Left ventricle myocardium superior (tissue), 1 donor: ENCODE measurements at places on chromosomes 7 and 10. TPM values are rescaled to one million over a fixed set of nuclear protein-coding genes. Genes with fewer than 3 reads are reported as not detected.

- DNase-seq = no peak
Observed at GRCh38 chr10:58311026-58311425, 23.8 kb upstream of the UBE2D1 start.

DNA sequence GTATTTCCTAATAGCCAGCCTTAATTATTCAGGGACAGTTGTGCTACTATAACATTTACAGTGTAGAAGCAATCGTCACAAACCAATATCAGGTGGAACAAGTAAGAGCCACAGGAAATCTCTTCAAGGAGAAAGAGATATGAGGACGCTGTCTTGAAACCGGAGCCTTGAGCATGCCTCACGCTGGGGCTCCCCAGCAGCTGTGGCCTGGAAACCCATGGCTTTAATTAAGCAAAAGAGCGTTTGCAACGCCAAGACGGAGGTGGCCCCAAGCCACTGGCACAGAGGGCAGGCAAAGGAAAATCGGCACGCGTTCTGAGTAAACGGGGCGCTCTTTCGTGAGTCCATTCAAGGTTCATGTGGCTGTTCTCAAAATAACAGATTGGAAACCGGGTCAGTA is 84.4 kb downstream of the C10orf90 start:
- DNase-seq = no peak

DNA sequence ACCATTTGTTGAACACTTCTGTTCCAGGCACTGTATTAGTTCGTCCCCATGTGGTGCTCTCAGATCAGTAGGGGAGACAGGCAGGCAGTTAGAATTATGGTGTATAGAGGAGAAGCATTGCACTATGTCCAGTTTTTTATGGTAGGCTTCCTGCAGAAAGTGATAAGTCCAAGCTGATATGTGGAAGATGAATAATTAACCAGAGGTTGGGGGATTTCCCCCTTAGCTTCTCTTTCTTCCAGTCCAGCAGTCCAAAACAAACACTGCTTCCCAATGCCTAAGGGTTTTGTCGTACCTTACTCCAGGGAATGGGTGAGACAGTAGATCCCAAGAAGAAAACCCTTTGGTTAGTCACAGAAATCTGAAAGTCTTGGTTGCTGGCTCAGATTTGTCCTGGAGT is 19.2 kb downstream of the HIF1AN start:
- no peak for DNase-seq

GRCh38 chr7:115410972-115411686 is 489.2 kb downstream of the MDFIC start:
- DNase-seq = no peak

DNA sequence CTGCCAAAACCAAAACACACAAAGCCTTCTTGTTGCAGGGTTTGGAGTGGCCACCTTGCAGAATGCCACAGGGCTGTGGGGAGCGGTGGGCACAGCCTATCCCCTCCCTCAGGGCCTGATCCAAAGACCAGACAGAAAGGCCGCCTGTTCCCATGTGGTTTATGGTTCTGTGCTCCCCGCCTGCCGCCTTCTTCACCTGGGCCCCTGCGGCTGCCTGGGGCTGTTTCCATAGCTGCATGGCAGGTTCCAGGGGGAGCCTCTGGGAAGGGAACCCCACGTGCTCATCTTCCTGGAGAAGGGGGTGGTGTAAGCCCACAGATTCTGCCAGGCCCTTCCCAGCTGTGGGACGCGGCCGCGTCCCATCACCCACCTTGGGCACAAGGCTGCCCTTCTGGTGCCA is 70.7 kb upstream of the EZH2 start:
- no peak for DNase-seq

- no peak for DNase-seq
Observed at GRCh38 chr7:150742286-150742968, 5.2 kb downstream of the GIMAP5 start.

DNA sequence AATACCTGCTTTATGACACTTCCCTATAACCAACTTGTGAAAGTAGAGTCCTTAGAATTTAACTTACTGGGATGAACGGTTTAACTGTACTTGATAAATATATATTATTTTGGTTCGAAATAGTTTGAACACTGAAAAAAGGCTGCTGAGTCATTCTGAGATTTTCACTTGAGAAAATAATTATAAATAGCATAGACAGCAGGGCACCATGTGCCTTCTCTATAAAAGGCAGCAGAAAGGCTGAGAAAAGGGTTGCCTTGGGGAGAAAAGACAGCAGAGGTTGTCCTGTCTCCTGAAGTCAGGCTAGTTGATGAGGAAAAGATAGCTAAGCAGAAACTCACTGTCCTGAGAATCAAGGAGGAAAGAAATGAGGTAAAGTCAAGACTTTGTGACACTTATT is 92.4 kb downstream of the CTTNBP2 start:
- DNase-seq = no peak

GRCh38 chr7:1174002-1174401 is 14.0 kb upstream of the ZFAND2A start:
- no peak for DNase-seq

DNA sequence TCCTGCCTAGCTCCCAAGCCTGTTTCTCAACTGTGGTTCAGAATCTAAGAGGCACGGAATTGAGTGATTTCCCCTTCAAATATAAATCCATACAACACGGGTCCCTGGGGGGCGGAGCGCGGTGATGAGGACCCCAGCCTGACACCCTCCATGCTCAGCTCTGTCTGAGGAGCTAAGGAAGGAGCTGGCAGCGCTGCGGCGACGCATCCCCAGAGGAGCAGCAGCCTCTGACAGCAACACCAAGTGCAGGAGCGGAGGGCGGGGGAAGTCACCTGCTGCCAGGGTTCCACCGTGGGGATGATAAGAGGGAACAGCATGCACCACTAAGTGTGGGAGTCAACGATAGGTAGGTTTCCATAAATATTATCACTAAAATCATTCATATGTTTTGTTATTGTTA is 72.6 kb upstream of the VWC2 start:
- DNase-seq = no peak

- DNase-seq = no peak
Observed at GRCh38 chr10:74431816-74432215, 280.8 kb downstream of the ADK start.

- no peak for DNase-seq
Observed at GRCh38 chr10:109250152-109250551, 673.2 kb downstream of the XPNPEP1 start.

DNA sequence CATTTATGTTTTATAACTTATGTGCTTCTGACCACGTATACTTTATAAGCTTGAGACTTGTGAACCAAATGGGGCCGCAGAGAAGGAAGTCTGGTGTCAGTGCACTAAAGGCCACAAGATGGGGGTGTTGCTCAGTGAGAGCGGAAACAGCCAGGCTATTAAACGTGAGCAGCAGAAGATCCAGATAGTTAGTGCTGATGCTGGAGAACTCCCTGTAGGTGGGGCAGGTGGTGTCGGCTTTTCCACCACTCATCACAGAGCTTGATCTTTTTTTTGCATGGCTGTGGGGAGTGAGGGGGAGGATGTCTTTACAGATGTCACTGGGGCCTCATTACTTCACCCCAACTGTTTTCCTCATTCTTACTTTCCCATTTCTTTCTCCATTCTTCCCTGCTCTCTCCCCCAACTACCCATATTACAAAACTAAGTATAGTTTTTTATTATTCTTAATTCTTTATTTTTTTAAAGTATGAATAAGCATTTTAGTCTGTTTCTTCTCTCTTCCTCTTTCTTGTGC is 34.7 kb downstream of the ACADSB start:
- no peak for DNase-seq

- no peak for DNase-seq
Observed at GRCh38 chr7:28200598-28200997, 20.0 kb upstream of the JAZF1 start.

GRCh38 chr7:2968176-2968575 is 75.5 kb downstream of the CARD11 start:
- DNase-seq = no peak

DNA sequence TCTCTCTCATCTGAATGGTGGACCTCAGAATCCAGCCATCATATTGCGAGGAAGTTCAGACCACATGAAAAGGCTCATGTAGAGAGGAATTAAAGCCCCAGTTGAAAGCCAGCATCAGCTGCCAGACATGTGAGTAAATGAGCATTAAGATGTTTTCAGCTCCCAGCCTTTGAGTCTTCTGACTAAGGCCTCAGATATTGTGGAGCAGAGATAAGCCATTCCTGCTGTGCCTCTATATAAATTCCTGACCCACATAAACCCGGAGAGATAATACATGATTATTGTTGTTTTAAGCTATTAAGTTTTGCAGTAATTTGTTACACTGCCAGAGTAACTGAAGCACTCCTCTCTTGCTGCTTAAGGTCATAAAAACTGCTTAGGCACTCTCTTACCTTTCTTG is 14.6 kb downstream of the FAM149B1 start:
- no peak for DNase-seq

DNA sequence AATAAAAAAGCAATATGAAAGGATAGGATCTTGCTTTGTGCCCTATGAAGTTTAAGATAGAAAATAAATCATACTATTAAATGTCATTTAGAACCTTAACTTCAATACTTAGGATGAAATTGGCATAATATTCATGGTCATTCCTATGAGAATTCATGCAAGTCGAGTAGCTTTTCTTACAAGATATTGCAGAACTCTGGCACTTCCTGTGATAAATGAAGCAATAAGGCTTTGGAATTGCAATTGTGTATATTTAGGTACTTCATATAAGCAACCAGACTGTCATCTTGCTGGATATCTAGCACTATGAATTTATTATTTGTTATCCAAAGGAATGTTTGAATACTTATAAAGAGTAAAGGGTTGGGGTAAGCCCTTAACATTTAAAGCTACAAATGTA is 116.5 kb downstream of the ZNF438 start:
- DNase-seq = no peak

GRCh38 chr10:22583683-22584082 is 130.7 kb downstream of the PIP4K2A start:
- no peak for DNase-seq

DNA sequence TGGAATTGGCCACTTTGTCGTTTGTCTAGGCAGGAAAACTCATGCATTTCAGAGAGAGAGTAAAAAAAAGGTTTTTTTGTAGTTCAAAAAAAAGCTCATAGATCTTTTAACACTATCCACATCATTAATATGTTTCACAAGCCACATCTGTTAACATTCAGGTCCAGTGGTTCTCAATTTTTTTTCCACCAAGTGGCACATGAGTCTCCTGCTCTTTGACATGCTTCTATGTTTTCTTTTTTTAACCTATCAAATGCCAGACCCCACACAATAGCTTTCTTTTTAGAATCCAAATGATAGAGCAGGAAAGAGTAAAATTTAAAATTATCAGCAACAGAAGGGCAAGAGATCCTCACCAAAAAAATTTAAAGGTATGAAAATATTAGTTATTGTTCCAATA is 20.3 kb downstream of the NOD1 start:
- no peak for DNase-seq

DNA sequence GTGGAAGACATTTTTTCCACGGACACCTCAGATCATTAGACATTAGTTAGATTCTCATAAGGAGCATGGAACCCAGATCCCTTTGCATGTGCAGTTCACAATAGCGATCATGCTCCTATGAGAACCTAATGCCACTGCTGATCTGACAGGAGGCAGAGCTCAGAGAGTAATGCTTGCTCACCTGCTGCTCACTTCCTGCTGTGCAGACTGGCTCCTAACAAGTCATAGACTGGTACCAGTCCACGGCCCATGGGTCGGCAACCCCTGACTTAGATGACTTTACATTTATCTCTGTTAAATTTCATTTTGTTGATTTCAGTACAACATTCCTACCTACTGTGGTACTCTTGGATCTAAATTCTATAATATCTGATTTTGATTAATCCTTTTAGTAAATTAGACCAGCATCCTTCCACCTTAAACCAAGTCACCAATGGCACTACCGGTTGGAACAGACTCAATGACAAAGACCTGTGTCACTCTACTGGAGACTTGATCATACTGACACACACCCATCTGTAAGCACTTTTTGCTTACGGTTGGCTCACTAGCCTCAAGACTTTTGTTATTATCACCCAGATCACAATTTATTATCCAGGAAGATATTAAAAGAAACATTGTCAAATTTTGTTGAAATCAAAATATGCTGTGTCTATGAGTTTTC is 8.0 kb upstream of the CCDC71L start:
- no peak for DNase-seq

DNA sequence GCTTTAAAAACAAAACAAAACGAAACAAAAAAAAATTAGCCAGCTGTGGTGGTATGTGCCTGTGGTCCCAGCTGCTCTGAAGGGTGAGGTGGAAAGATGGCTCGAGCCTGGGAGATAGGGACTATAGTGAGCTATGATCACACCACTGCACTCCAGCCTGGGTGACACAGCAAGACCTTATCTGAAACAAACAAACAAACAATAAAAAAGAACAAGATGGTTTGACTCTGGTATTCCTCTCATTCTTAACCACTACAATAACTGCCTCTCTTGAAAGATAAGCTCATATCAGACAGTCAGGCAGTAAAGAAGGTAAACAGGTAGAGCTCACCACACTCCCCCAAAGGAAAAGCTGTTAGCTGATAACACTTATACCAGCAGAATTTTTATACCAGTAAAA is 14.1 kb upstream of the DUSP5 start:
- DNase-seq = no peak

GRCh38 chr10:97434557-97434956 is 8.6 kb downstream of the PGAM1 start:
- no peak for DNase-seq

The TECTB gene
- total RNA-seq = not detected

The EGFR gene
- total RNA-seq = 11.2 TPM

The UCN3 gene
- not detected for total RNA-seq

The ZEB1 gene
- total RNA-seq = 86.7 TPM

The PTPRZ1 gene
- total RNA-seq = 0.72 TPM

The INMT gene
- total RNA-seq = 50.2 TPM

The CHAT gene
- total RNA-seq = not detected
